ENCODE measurements at places on chromosomes 4 and X.

DNA sequence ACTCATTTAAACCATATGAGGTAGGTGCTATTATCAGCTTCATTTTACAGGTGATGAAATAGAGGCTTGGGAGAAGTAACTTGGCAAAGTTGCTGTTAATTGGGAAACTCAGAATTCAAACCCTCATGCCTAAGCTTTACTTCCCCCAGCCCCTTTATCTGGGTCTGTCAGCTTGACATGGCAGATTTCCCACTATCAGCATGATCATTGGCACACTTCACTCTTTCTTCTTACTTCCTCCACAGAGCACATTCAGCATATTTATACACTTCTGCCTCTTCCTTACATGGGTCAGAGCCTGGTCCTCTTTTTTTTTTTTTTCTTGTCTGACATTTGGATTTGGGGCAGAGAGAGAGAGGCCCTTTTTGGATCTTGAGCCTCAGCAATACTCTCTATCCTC, 56.5 kb upstream of the ARX start:
- DNase-seq, result no peak

- no peak for DNase-seq
Observed at GRCh38 chr4:119653990-119654389, 25.4 kb upstream of the PDE5A start.

DNA sequence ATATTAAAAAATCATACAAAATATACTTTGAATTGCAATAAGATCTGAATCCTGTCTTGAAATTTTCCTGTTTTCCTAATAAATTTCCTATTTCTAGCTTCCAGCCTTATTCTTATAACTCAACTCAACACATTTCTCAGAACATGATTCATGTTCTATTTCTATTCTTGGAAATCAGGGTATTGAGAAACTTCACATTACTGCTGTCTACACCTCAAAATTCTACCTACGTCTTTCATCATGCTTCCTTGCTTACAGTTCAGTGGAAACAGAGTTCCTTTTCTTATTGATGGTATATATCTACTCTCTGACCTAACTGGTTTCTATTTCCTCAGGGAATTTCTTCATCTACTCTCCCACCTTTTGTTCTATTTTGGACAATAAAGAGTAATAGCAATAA, 2139.0 kb downstream of the ARAP2 start:
- DNase-seq, result no peak

DNA sequence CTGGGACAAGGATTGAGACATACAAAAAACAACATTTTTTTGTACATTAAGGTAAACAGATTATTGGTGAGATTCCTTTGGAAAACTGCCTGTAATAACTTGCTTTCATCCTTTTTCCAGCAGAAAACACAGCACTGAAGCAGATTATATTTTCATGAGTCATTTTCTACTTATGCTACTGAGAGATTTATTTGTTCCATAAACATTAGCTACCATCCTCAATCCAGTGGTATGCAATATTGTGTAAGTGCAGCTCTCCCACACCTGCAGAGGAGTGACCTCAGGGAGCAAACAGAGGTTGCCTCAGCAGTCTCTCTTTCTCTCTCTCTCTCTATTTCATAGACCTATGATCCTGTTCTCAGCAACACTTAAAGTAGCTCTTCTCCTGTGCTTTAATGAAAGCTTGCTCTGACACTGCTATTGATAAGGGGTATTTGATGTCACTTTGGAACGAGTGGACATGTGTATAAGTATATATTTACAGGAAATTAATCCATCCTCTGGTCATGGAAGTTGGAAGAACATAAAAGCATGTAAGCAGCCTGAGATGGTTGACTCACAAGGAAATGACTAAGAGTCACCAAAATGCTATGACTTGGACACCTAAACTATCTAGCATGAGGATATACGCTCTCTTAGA, 163.7 kb upstream of the SPANXC start:
- no peak for DNase-seq

GRCh38 chrX:110123331-110123782, 120.4 kb downstream of the TMEM164 start:
- DNase-seq, result no peak

DNA sequence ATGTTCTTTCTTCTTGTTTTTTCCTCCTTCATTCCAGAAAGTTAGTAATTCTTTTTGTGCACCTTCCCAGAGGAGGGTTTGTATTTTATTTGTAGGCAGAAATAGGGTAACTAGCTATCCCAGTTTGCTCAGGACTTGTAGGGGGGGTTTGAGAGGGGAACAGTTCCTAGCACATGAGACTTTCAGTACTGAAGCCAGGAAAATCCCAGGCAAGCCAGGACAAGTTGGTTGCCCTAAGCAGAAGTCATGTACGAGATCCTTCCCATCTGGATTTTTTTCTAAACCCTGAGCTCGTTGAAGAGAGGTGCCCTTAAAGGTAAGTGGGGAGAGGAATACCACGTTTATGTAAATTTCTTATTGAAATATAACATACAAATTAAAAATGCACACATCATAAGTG, 15.6 kb upstream of the TAB3 start:
- DNase-seq, result no peak

DNA sequence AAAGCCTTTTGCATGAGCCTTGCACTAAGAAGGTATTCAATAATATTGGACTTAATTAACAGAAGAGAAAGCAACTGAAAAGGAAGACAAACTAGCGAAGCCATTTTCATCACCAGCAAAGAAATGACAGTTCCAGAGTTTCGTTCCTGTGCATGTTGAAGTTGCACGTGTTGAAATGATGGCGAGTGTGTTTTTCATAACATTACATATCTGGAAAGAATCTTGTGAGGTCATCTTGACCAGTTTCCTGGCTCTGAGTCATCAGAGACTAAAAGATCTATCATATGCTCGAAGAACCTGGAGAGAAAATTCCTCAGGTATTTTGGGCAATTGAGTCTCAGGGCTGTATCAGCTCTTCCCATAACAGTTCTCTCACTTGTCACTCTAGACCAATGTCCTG, 106.2 kb upstream of the MAML3 start:
- DNase-seq, result no peak

- DNase-seq, result no peak
Observed at GRCh38 chr4:120658772-120659171, 263.8 kb downstream of the PRDM5 start.

DNA sequence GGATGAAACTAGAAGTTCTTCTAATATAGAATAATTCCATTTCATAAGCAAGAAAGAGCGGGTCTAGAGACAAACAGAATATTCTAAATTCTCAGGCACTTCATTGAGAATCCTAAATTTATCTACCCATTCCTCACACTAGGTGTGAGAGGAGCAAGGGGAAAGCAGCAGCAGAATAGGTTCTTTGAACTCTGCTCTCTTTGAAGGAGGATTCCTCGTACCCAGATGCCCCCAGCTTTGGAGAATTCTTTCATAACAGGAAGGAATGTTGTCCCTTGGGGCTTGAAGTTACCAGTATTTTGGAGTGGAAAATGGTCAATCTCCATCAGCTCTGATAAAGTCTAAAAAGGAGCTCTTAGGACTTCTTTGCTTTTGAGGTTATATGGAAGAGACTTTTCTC, 59.7 kb upstream of the RASGEF1B start:
- DNase-seq, result no peak

GRCh38 chr4:118284169-118284568, 68.6 kb downstream of the PRSS12 start:
- DNase-seq, result no peak

DNA sequence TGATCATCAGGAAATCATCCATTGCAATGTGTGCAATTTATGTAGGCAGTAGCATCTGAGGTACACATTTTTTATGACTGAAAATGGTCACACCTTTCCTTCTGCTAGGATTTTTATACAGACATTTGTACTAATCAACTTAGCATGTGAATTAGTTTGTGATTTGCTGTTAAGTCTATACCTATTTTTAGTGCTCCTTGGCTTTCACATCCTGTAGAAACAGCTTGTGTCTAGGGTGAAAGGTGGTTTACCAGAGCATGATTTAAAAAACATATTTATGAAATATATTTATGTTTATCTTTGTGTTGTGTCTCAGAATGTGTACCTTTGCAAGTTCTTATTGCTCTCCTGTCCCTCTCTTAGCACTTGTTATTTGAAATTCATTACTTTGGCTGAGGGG, 916.0 kb downstream of the TECRL start:
- no peak for DNase-seq

- no peak for DNase-seq
Observed at GRCh38 chr4:20676501-20677197, 23.6 kb upstream of the PACRGL start.

DNA sequence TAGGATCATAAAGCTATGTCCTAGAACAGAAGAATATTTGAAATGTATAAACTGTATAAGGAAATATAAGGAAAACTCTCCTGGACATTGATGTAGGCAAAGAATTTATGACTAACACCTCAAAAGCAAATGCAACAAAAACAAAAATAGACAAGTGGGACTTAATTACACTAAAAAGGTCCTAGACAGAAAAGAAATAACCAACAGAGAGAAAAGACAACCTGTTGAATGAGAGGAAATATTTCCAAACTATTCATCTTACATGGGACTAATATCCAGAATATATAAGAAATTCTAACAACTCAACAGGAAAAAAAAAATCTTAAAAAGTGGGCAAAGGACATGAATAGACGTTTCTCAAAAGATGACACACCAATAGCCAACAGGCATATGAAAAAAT, 54.4 kb upstream of the PRDX4 start:
- no peak for DNase-seq

- no peak for DNase-seq
Observed at GRCh38 chrX:68132749-68133148, 300.5 kb downstream of the OPHN1 start.

- no peak for DNase-seq
Observed at GRCh38 chr4:183506389-183506735, 1.5 kb downstream of the ING2 start.

DNA sequence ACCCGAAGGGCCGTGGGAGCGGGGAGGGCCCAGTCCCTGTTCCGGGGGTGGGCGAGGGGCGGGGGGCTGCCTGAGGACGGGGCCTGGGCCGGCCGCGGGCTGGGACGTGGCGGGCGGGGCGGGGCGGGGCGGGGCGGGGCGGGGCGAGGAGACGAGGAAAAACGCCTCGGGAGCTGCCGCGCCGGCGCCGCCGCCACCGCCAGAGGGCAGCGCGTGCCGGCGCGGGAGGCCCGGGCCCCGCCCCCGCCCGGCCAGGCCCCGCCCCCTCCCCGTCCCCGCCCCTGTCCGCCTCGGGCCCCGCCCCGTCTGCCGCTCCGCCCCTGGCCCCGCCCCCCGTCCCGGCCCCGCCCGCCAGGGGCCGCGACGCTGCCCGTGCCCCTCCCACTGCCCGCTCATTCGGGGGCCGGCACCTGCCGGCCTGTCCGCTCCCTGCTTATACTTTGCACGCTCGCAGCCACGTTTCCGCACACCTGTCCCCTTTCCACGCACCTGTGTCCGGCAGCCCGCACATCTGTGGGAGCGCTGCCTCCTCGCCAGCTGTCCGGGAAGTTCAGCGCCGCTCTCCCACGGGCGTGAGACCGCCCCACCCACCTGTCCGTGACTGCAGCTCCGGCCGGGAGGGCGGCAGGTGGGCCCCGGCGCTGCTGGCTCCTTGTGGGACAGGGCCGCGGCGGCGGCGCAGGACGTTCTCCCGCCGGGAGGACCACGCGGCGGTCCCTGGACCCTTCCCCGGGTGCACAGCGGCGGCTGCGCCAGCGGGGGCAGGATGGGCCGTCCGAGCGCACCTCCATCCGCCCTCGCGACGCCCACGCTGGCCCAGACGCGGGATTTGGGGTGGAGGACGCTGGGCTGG, 1.7 kb upstream of the FGFRL1 start:
- peak; percentile 65 for DNase-seq

- DNase-seq, result no peak
Observed at GRCh38 chr4:103422467-103423219, 224.5 kb upstream of the CENPE start.

DNA sequence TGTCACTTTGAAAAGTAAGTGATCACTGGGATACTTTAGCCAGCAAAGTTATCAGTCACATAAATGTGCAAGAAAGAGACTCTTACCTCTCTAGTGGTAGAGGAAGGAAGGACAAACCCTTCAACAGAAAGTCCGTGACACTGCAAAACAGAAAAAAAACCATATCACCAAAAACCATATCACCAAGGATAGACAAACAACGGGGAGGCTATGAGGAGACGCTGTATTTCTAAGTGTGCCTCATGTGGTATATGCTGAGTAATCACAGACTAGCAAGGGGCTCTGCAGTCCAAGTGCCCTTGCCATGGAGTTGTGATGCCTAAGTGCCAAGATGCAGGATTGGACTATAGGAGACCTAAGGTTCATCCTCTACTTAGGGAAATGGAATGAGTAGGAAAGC, 11.5 kb upstream of the HDAC8 start:
- no peak for DNase-seq

- no peak for DNase-seq
Observed at GRCh38 chrX:116277351-116278225, 107.0 kb downstream of the AGTR2 start.

GRCh38 chr4:139299536-139299935, 1.8 kb upstream of the NAA15 start:
- no peak for DNase-seq

GRCh38 chr4:8201321-8201781, 2.3 kb downstream of the SH3TC1 start:
- peak; percentile 58 for DNase-seq

DNA sequence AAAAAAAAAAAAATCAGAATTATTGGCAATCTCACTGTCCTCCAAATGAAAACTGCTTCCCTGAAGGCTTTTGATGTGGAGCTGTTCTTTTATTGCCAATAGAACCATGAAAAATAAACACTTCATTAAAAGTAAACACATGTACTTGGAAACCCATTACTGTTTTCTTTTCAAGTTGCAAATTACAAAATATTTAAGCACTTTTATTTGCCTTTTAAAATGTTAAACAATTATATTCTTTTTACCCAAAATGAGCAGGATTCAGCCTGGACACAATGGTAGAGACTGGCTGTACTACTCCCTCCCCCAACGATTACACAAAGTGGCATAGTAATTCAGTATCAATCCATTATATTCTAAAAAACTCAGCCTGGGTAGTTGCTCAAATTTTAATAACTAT, 60.9 kb downstream of the SH2D1A start:
- no peak for DNase-seq

DNA sequence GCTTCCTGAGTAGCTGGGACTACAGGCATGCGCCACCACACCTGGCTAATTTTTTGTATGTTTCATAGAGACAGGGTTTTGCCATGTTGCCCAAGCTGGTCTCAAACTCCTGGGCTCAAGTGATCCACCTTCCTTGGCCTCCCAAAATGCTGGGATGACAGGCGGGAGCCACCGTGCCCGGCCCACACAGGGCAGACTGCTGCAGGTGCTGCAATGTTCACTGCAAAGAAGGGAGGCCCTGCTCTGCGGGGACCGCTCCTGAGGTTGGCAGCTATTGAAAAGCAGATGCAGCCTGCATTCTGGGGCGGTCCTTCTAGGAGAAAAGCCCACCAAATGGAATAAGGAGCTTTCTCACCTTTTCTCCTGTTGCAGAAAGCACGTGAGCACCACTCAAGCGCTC, 5.0 kb downstream of the ARSD start:
- DNase-seq, result no peak

DNA sequence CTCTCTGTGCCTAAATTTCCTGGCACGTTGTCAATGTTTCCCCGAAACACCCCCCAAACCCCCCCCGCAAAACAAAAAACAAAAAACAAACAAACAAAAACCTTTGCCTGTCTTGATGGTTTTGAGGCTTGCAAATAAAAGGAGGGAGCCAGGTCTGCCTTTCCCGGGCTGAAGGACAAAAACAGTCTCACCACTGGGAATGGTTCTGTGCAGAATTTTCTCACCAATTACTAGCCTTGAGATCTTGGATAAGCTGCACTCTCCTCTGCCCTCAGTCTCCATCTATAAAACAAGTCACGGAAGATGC, 15.5 kb downstream of the NKX3-2 start:
- no peak for DNase-seq

All from activated CD4-positive, alpha-beta T cell treated with anti-CD3 and anti-CD28 coated beads, Interleukin-2, amount 50 U/mL, for 48 hours (primary cell).